Right cardiac atrium (tissue), 5 donors: ENCODE measurements at places on chromosomes 2 and 18. TPM values are rescaled to one million over a fixed set of nuclear protein-coding genes. Genes with fewer than 3 reads are reported as not detected.

- no peak for DNase-seq
These were observed 100.6 kb downstream of the ACKR3 start for GRCh38 chr2:236670235-236670620.

- DNase-seq, result no peak
These were observed 30.2 kb upstream of the HPCAL1 start for GRCh38 chr2:10272464-10272863.

DNA sequence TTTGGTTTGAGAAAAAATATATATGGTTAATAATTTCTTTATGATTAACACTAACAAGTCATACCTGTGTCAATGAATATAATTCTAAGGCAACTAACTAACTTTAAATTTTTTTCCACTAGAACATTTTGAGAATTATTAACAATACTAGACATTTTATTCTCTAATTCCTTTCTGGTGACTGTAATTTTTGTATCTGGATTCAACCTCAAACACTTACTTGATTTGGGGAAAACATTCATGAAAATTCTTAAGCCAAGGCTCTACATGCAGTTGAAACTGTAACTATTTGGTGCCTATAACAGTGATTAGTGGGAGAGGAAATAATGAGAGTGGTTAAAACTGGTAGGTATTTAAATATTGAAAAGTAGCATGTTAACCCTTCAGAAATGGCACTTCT, 546.5 kb upstream of the KLHL29 start:
- no peak for DNase-seq

Gene CIDEA
- total RNA-seq, result 0.26 TPM

DNA sequence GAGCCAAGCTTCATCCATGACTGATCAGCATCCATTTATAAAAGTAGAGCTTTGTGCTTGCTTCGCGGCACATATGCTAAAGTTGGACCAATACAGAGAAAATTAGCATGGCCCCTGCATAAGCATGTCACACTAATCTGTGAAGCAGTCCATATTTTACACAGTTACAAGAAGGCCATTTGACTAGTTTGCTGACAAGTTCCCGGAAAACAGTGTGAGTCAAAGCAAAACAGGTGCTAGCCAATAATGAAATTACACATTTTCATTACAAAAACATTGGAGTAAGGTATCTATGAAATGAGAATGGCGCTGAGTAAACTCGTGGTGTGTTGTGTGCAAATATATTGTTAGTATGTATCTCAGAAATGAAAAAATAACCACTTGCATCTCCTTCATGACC, 4.7 kb downstream of the ANKRD62 start:
- DNase-seq, result no peak

DNA sequence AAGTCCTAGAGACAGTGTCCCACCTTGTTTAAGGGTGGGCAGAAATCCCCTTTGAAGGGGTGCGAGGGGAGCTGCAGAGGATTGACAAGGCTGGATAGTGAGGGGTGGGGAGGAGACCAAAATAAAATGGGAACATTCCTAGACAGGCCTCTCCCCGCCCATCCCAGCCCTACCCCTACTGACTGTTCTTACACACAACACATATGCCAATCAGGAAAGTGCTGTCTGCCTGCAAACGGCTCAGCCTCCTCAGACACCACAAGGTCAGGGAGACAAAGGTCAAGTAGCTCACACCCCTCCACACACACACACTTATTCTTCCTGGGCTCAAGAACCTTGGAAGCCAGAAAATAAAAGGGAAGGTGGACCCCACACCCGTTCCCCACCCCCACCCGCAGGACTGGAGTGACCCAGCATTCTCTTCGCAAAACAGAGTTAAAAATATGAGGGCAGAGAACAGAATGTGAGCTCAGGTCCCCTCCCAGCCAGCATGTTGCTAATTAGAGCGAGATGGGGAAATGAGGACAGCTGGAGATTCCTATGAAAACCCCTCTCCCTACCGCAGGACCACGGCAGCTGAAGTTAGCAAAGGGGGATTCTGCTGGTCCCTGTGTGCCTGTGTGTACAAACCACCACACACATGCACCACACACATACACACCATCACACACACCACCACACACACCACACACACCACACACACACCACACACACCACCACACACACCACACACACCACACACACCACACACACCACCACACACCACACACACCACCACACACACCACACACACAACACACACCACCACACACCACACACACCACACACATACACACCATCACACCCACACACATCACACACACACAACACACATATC, 197.8 kb downstream of the TNS1 start:
- no peak for DNase-seq

Gene COL4A4
- total RNA-seq, result 15.1 TPM

DNA sequence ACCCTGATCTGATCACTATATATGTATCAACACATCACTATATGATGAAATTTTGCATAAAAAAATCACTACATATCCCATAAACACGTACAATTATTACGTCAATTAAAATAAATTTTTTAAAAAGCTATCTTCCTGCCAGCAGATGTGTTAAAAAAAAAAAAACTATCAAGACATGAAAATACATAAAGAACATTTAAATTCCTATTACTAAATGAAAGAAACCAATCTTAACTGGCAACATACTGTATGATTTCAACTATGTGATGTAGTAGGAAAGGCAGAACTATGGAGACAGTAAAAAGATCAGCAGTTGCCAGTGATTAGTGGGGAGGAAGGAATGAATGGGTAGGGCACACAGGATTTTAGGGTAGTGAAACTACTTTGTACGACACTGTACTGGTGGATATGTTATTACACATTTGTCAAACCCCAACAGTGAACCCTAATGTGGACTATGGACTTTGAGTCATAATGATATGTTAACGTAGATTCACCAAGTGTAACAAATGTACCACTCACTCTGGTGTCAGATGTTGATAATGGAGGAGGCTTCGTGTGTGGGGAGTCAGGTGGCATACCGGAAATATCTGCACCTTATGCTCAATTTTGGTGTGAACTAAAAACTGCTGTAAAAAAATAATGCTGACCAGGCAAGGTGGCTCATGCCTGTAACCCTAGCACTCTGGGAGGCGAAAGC, 27.4 kb downstream of the USP34 start:
- DNase-seq, result no peak

Gene DYNAP
- total RNA-seq, result not detected

- DNase-seq, result no peak
These were observed 146.0 kb downstream of the FAM210A start for GRCh38 chr18:13580351-13580750.

DNA sequence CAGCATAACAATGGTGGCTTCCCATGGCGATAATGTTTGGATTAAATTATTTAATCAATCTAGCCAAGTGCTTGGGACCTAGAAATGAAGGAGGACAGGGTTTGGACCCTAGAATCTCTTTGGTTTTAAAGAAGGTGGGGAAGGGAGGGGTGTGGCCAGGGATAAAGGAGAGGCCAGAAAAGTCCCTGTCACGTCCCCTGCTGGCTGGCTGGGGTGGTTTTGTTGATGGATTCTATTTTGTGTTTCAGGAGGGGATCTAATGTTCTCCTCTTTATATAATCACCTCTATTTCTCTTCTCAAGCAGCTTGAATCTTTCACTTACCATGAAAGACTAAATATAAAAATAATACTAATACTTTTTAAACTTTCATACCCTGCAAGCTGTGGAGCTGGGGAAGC, 52.6 kb upstream of the GALR1 start:
- DNase-seq, result no peak

Gene MATN3
- 0.23 TPM for total RNA-seq

Gene CXCR1
- 0.82 TPM for total RNA-seq
